ENCODE measurements at places on chromosomes 5 and 9. TPM values are rescaled to one million over a fixed set of nuclear protein-coding genes. Genes with fewer than 3 reads are reported as not detected.

DNA sequence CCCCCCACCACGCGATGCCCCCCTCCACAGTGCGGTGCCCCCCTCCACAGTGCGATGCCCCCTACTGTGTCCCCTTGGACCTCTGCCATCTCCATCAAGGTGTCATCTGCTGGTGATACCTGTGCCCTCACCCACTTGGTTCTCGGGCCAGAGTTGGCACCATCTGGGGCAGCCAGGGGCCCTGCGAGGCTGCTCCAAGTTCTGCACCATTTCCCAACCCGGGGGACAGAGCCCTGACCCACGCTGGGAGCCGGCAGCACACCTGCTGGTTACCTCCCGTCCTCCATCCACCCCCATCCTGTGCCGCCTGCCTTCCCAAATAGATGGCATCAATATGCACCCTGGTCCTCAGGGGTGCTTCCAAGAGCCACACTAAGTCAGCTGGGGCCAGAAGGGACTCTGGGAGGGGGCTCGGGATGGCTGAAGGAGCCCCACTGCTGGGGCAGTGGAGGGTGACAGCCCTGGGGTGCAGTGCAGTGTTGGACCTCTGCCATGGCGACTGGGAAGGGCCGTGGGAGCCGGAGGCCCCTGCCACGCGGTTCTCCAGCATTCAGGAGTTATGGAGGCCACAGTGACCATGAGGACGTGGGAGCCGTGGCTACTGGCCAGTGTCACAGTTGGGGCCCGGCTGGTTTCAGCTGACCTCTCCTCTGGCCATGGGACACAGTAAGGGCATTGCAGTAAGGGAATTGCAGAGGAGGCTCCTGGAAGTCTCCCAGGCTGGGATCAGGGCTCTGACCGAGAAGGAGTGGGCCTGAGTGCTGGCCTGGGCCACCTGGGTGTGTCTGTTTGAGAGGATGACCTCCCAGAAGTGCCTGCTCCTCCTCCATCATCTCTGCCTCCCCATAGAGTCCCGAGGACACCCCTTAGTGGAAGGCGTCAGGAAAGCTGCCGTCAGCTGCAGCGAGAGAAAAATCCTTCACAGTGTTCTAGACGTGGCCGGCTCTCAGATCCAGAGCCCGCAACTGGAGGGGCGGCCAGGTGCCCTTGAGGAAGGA is 44.2 kb upstream of the NOTCH1 start:
- no peak for DNase-seq

GRCh38 chr5:157578079-157578780 is 2.7 kb upstream of the ADAM19 start:
- no peak for DNase-seq

GRCh38 chr5:137735555-137736284 is at the start of gene KLHL3:
TSS of gene KLHL3 (minus strand) at chr5:137736089. CDS start at chr5:137735646, 443 bp downstream.
- DNase-seq, result no peak

GRCh38 chr5:129569295-129569694 is 109.2 kb downstream of the ADAMTS19 start:
- DNase-seq, result no peak

- no peak for DNase-seq
These were observed 133.3 kb downstream of the FAM174A start for GRCh38 chr5:100668511-100668910.

GRCh38 chr5:174423558-174423957 is 300.8 kb upstream of the MSX2 start:
- DNase-seq, result no peak

DNA sequence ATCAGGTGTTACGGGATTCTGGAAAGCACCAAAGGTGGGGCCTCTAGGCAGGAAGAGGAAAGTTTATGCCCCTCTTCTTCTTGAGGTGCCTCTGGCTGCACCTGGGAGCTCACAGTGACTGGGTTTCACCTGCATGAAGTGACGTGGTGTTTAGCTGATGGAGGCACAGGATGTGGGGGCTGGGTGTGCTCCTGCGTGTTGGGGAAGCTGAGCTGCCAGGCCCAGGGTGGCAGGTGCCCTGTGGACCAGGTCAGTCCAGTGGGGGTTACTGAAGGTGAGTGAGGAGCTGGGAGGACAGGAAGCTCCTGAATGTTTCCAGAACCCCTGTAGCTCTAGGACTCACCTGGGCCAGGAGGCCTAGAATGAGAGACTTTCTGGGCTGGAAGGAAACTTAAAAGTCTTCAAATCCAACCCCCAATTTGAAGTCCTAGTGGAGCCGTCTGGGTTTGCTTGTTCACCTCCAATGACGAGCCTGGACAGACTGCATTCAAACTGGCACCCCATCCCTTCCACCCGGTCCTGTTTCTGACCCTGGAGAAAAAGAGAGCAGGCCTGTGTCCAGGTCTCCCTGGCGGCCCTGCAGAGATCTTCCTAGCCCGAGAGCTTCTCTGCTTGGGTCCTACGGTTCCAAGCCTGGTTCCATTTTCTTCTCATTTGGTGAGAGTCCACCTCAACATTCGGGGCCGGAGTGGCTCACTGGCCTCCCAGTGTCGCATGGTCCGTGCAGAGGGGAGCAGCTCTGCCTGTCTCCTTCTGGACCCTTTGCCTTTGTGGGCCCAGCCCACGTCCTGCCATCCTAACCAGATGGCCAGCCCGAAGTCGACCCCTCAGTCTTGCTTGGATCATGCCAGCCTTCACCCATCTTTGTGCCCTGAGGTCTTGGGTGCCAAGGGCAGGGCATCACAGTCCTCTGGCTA is 22.3 kb downstream of the TRAF1 start:
- no peak for DNase-seq

DNA sequence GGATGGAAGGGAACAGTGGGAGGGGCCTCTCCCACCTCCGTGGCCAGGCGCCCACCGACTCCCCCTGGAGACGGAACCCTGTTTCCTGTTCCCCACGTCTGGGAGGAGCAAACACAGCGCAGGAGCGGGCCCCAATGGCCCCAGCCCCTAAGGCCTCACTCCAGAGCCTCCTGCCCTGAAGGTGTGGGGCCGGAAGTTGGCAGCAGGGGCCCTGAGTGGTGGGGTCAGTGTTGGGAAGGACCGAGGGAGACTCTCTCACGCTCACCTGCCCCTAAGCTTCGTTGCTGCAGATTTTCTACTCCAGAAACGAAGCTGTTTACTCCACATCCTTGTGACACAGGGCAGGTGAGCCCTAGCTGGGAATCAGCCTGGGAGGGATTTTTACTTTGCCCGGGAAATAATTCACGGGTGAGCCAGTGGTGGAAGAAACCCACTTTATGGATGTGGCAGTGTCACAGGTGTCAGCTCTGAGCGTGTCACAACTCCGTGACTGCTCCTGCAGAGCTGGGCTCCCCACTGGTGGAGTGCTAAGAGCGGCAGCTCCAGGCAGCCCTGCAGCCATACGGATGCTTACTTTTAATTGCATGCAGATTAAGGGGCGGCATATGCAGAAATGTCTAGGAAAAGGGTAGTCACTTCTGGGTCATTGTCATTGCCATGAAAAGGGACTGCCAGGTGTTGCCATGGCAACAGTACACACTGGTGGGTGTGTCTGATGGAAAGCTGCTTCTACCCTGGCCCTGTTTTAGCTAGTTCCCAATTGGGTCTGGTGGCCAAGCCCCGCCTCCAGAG is 77.5 kb upstream of the OLFM1 start:
- DNase-seq, result no peak

GRCh38 chr5:6193310-6193709 is 185.0 kb downstream of the MED10 start:
- no peak for DNase-seq

DNA sequence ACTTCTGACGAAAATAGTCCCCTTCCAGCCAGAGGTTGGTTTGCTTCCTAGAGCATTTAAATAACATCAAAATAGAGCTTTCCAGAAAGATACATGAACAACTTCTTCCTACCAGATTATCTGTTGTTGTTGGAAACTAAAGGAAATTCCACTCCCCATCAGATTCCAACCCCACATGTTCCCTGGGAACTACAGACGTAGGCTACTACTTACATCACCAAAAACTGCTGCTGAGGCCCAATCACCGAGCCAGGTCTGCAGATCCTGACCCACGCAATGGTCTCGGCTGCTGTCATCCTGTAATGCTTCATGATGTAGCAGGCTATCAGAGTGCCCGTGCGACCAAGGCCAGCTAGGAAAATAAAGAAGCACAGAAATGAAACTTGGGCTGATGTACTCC is 73.4 kb downstream of the HABP4 start:
- DNase-seq, result no peak

GRCh38 chr9:90539286-90539685 is 103.3 kb downstream of the DIRAS2 start:
- no peak for DNase-seq

- no peak for DNase-seq
These were observed 763 bp upstream of the IRX2 start for GRCh38 chr5:2752059-2752820.

HBEGF gene
- polyA plus RNA-seq, result 6.6 TPM

Measured in AG04450 (cell line).